ENCODE measurements at places on chromosomes 5 and 9.

DNA sequence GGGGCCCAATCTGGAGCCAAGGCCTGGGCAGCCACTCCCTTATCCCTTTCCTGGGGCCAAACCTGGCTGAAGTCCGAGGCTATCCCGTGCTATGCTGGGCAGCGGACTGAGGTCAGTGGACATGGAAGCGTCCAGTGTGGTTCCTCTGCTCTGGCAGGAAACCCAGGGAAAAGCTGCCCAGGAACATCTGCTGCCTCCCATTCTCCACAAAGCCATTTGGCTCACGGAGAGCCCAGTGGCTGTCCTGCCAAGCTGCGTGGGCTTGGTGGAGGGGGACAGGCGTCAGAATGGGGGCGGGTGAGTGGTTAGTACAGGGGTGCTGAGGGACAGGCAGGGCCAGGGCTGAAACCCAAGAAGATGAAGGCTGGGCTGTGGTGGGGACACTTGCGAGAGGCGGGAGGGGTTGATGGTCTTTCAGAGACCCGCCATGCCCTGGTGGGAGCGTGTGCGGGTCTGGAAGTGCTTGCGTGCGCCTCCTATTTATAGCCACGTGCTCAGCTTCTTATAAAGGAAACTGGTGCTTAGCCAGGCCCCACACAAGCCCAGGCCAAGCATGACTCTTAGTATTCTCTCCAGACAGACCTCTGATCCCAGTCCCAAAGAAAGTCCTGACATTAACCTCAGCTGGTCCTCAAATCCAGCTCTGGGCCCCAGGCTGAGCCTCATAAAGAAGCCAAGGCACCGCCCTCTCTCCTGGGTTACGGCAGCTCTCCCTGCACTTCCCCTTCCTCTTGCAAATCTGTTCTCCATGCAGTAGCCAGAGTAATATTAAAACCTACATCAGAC is 9.4 kb upstream of the SLC6A7 start:
- peak; percentile 89 for DNase-seq

DNA sequence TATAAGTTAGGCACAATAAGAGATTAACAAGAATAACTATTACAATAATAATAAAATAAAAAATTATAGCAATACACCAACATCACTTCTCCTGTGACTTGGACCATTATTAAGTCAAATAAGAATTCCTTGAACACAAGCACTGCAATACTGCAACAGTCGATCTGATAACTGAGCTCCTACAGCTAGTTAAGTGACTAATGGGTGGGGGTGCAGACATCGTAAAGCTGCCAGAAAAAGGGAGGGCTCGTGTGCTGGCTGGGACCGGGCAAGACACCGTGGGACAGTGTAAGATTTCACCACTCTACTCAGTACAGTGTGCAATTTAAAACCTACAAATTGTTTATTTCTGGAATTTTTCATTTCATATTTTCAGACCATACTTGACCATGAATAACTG is 78.8 kb downstream of the SNX24 start:
- peak; percentile 78 for DNase-seq

- peak; percentile 87 for DNase-seq
These were observed 388.0 kb downstream of the ACTL7B start for GRCh38 chr9:108467653-108468324.

DNA sequence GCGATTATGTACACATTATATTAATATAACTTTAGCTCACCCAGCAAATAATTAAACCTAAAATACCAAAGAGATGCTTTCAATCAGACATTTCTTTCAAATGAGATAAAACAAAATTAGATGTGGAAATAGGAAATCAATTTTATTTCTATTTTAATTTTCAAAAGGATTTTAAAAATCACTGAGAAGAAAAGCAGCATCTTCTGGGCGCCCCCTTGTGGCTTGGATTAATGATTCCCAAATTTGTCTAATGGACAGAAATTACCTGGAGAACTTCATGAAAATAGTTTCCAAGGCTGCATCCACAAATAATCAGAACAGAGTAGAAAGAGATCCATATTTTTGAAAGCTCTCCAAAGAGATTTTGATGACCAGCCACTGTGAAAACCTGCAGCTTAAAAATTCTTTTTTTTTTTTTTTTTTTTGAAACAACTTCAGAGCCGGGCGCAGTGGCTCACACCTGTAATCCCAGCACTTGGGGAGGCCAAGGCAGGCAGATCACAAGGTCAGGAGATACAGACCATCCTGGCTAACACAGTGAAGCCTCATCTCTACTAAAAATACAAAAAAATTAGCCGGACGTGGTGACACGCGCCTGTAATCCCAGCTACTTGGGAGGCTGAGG is 50.9 kb upstream of the CEMIP2 start:
- DNase-seq: peak; percentile 61

DNA sequence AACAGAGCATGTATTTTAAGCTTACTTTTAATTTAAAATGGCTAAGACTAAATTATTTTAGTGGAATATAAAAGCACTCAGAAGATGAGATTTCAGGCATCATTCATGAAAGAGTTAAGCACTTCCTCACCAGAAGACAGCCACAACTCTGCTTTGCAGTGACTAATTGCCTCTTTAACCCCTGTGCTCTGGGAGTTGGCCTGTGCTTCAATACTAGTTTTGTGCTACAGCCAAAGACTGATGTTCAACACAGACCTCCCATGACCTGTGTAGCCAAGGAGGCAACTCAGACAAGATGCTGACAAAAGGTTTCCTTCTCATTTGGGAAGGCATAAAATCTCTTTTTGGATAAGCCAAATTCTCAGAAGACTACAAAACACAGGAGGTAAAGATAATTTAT is 353.5 kb downstream of the FBXL17 start:
- peak; percentile 12 for DNase-seq

DNA sequence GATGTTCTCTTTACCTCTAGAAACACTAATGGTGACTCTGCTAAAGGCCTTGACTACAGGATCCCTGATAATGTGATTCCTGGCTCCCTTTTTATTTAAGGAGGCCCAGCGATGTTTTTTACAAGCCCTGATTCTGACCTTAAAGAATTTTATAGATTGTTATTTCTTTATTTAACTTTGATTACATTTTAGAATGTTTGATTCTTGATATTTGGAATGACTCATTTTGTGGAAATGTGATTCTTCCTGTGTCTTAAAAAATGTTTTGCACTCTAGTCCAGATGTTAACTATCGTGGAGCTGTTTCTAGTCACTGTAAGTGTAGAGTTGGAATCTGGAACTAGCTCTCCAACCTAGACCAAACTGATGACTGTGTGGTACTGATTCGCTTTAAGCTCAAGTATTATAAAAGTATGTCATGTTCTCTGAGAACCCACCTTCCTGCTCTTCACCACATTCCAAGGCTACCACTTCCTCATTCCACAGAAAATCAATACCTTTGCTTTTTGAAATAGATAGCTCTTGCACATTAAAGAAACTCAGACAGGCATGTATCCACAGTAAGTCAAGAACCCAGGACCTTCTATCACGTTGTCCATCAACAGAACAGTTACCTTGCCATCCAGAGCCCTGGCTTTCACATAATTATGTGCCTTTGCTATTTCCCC is 65.2 kb downstream of the JMY start:
- DNase-seq: peak; percentile 20

- peak; percentile 22 for DNase-seq
These were observed 186.7 kb downstream of the COMMD10 start for GRCh38 chr5:116271446-116272025.

All from fibroblast of the aortic adventitia (primary cell).